ENCODE measurements at places on chromosomes 7 and 10. TPM values are rescaled to one million over a fixed set of nuclear protein-coding genes. Genes with fewer than 3 reads are reported as not detected.

- no peak for DNase-seq
These were observed 276.4 kb upstream of the MKLN1 start for GRCh38 chr7:131051304-131051703.

DNA sequence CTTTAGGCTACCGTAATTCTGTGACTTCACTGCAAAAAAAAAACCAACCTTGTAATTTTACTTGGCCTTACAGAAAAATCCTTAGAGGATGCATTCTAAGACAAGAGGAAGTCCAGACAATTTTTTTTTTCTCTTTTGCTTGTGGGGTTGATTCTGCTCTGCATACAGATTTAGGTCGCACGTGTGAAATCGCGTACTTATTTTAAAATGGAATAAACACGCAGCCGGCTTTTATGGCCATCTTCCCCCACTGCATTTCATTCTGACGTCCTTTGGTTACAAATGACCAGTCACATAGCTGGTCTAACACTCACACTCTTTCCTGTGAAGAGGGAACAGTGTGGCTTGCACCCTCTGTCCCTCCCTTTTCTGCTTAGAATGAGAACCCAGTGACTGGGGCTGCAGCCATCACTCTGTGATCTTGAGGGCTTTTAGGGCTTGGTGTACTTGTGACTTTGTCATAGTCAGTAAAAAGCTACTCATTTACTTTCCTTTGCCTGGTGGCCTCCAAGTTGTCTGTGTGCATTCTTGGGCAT is 63.6 kb upstream of the CARD11 start:
- DNase-seq, result no peak

DNA sequence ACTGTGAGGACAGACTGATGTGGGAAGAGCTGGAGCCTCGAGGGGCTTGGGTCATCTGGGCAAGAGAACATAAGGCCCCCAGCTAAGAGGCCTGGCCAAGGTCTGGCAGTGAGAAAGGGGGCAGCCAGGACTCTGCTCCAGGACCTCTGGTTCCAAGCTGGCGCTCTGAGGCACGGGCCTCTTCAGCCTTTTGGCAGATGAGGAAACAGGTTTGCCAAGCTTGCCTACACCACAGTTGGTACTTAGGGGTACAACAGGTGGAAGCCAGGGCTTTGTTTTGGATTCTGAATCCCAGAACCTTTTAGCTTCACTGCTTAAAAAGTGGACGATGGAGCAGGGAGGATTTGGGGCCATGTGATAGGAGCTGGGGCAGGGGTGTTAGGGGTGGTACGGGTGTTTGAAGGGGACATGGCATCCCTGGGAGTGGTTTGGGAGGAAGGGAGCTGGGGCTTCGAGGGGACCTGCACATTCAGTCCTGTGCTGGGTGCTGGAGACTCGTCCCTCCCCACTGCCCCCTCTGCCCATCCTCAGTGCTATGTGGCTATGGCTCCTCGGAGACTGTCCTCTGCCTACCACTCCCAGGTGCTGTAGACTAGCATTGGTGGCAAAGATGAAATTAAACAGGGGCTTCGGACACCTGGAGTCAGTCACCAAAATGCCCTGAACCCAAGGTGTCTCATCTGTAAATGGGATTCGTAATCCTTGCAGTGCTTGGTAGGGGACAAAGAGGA is 30.3 kb downstream of the ZNF775 start:
- DNase-seq, result no peak

DNA sequence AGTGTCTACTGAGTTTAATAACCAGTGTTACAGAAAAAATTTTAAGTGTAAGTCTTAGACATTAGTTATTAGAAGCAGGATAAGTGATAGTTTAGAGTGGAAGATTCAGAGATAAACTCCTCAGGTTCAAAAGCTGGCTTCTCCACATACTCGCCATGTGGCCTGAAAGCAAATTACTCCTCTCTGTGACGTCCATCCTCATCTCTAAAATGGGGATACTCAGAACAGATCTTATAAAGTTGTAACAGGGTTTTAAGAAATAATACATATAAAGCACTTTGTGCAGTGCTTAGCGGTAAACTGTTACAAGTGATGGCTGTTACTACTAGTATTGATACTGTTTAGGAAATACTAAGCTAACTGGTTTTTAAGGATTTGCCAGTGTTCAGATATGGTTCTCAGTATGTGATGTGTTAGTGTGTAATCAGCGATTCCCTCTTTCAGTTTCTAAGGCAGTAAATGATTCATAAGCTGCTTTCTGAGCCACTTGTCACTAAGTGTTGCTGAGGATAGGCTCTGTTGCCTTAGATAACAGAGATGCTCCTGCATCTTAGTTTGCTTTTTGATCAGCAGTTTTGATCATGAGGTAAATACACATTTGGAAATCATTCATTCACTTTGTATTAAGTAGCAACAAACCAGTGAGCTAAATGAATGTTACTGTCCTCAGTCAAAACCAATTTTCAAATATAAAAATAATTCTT is 58.7 kb downstream of the CYP51A1 start:
- DNase-seq, result no peak

- DNase-seq, result no peak
These were observed 109.9 kb upstream of the EFCAB10 start for GRCh38 chr7:105691082-105691679.

The CYP3A4 gene
- not detected for total RNA-seq

The PTF1A gene
- total RNA-seq, result not detected

GRCh38 chr10:70343712-70344111 is 38.7 kb downstream of the LRRC20 start:
- no peak for DNase-seq

The ASB13 gene
- 15.6 TPM for total RNA-seq

DNA sequence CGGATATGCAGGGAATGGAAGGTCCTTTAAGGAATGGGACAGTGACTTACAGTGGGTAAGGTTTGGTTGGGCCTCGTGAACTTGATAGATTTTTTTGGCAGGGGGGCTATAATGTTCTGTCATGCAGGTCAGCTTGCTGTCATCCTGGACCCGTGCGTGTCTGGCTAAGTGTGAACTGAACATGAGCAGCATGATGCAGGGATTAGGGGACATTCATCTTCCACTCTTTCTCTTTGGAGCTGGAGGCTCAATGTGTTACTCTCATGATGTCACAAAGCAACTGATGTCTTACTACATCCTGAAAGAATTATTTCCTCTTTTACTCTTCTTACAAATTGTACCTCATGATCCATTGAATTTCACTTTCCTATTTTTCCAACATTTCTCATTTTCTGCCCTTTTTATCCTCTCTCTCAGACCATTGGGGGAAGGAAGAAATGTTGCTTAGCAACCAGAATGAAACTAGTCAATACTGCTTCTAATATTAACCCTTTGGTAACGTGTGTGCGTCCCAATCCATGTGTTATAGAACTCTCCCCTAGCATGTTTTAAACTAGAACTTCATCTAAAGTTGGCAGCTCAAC is 549.1 kb downstream of the LRMDA start:
- no peak for DNase-seq

DNA sequence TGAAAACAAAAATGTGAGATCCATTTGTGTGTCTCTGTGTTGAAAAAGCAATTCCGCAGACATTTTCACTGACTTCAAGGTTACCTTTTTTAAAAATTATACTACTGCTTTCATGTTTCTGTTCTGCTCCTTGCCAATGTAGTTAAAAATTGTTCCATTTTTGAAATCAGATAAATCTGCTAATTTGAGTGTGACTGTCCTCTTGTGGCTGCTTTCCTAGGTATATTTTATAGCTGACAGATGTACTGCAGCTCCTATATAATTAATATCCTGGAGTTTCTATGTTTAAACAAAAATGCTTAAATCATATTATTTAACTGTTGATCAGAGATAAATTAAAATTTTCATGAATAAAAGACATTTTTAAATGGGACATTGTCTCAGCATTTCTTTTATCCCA is 177.6 kb upstream of the LRRTM3 start:
- no peak for DNase-seq

GRCh38 chr7:90853205-90853604 is 257.1 kb downstream of the CDK14 start:
- no peak for DNase-seq

The PAPSS2 gene
- total RNA-seq, result 10.6 TPM

DNA sequence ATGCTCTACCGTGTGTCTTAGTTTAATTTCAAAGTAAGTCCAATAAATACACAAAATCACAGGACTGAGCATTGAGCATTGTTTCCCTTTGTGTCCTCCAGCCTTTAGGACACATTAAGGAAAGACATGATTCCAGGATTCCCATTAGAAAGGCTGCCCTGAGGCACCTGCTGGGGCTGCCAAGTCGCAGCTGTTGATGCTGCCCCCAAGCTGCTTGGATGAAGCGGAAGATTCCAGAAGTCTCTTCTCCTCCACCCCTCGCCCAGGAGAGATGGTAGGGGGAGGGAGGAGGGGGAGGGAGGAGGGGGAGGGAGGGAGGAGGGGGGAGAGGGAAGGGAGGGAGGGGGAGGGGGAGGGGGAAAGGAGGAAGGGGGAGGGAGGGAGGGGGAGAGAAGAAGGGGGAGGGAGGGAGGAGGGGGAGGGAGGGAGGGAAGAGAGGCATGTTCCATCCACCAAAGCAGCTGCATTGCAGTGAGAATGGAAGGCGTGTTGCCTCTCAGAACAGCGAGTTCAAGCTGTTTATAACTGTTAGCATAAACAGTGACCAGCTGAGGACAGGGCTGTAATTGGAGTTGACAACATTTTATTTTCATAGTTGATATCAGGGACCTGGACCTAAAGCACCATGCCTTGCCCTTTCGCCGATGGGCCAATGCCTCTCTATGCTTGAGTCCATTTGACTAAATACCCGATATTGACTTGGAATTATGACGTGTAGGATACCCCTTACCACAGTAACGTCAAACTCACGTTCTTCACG is 67.3 kb downstream of the DIP2C start:
- DNase-seq, result no peak

GRCh38 chr10:124912101-124912886 is 29.6 kb upstream of the ZRANB1 start:
- DNase-seq, result no peak

DNA sequence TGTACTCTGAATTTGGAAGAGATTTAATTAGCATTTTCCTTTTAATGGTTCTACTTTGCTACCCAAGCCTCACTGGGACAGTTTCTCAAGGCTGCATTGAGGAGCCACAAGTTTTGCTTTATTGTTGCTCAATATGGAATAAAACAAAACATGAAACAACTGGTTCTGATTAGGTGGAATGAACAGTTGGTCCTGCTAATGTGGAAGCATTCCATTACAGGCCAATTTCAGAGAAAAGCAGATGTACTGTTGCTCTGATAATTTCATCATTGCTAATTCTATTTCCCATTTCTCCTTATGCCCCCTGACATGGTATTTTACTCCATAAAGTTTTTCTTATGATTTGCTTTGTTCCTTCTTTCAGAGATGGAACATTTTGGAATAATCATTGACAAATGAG is 66.0 kb upstream of the PAPSS2 start:
- no peak for DNase-seq

GRCh38 chr10:498760-499435 is 190.6 kb downstream of the DIP2C start:
- no peak for DNase-seq

- no peak for DNase-seq
These were observed 384.4 kb downstream of the TNS3 start for GRCh38 chr7:47197486-47197885.

DNA sequence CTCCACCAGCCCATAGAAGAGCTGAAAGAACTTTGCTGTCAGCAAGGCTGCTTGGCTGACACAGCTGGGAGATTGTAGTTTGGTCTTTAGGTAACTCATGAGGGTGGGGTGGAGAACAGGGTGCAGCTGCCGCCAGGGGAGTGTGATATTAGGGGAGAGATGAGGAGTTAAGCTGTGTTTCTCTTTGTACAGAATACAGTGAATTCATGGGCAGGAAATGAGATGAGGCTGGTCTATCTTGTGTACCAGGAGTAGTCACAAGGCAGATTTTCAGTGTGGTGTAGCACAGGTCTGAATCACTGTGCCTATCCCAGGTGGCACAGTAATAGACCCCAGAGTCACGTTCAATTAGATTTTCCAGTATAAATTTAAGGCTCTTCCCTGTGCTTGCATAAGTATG is 56.6 kb upstream of the TARP start:
- DNase-seq, result no peak

- DNase-seq, result no peak
These were observed 3.6 kb downstream of the TMEM254 start for GRCh38 chr10:80081801-80082750.

DNA sequence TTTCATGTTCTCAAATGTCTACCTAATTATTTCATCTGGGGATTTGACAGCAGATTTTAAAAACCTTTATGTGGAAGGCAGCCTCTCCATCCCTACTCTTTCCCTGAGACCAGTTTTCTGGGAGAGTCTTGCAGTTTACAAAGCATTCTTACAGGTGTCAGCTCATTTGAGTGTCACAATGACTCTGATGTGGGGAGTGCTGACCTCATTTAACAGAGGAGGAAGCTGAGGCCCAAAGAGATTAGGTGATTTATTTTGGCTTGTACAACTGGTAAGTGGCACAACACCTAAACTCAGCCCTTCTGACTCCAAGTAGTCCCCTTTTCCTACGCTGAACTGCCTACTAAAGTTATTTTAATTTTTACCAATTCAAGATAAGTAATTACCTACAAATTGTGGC is 33.3 kb upstream of the MAT1A start:
- no peak for DNase-seq

DNA sequence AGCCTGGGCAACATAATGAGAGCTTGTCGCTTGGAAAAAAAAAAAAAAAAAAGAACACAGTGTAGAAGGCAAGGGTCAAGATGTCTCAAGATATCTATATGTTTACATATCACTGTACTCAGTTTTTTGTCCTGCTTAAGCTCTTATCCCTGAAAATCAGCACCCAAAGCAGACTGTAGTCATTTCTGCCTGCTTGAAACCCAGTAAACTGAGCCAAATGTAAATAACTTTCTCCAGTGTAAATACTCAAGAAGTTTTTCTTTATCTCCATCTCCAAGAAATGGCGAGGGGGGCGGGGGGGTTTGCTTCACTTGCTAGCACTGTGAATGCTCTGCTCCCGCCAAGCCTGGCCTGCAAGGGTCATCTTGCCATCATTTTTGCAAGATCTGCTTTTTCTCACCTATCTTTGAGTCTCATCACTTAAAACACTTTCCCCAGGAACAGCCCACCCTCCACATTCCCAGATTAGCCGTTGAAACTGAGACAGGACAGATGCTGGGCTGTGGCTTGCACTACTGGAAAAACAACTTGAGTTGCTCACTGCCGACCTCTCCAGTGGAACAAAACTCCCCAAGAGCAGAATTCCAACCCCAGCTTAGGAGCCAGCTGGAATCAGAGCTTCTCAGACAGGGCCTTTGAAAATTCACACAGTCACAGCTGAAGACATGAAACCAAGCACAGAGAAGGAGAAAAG is 54.6 kb downstream of the AFAP1L2 start:
- DNase-seq, result no peak

- DNase-seq, result no peak
These were observed 44.5 kb upstream of the ACBD5 start for GRCh38 chr10:27285093-27285492.

The OR2A12 gene
- not detected for total RNA-seq

The WNT8B gene
- not detected for total RNA-seq

- peak; percentile 4 for DNase-seq
These were observed 33.2 kb upstream of the CNPY1 start for GRCh38 chr7:155579565-155579964.
